Cardiac ventricle fibroblast (primary cell): ENCODE measurements at places on chromosomes 5 and 9. TPM values are rescaled to one million over a fixed set of nuclear protein-coding genes. Genes with fewer than 3 reads are reported as not detected.

The TMEM252 gene
- total RNA-seq = not detected in 2 replicates

The WNT8A gene
- not detected in 2 replicates for total RNA-seq

The CDHR2 gene
- not detected in 2 replicates for total RNA-seq

The ACSL6 gene
- total RNA-seq = not detected in 2 replicates

The DNAH5 gene
- 0.05 and 0.12 TPM in 2 replicates for total RNA-seq

The PCDHB15 gene
- 1.6 and 1.7 TPM in 2 replicates for total RNA-seq

The MCC gene
- total RNA-seq = 33.8 and 46.9 TPM in 2 replicates

The PDE6A gene
- not detected in 2 replicates for total RNA-seq

The GMCL2 gene
- not detected in 2 replicates for total RNA-seq
